Activated gamma-delta T cell treated with Interleukin-2 at 50 U/mL for 16 hours (primary cell): ENCODE measurements at places on chromosomes 4 and X.

DNA sequence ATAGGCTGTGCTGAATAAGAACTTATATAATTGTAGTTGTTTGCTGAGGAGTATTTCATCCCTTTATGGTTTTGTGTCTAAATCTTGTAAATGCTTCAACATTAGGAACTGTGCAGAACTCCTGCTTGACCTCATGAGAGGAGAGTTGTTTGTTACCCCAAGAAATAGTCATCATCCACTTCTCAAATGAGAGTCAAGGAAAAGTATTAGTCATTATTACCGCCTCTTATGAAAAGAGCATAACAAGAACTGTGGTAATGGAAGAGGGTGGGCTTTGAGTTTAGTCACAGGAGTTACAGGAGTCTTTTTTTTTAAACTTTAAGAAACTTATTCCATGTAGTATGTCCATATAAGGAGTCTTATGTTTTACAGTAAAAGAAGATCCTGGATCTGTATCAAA, 132.9 kb downstream of the RAP1GDS1 start:
- no peak for DNase-seq

- no peak for DNase-seq
Measured at GRCh38 chrX:46759645-46759974, 692 bp upstream of the SLC9A7 start.

DNA sequence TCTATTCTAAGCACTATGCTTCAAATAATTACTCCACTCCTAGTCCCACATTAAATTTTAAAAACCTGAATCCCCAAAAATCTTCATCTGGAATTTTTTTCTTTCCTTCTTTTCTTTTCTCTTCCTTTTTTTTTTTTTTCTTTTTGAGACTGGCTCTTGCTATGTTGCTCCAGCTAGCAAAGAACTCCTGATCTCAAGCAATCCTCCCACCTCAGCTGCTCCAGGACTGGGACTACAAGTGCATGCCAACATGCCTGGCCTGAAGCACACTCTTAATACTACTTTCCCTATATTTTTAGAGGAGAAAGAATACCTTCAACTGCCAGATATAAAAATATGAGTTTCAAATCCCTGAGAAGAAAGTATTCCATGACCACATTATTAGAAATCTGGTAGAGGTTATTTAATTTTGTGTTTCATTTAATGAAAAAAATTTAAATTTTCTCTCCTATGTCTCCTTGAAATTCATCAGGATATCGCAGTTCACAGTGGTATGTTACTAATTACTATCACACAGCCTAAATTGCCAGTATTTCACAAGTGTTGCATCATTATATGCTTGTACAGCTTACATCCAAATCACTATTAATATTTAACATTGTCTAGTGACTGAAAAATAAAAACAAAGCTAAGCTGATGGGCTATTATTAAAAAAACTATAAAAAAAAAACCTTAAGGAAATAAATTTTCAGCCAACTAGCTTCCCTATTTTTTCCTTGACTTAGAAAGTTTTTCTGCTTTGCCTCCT, 227.8 kb downstream of the NAF1 start:
- DNase-seq: no peak

- DNase-seq: no peak
Measured at GRCh38 chr4:139208404-139208945, 31.5 kb upstream of the ELF2 start.

DNA sequence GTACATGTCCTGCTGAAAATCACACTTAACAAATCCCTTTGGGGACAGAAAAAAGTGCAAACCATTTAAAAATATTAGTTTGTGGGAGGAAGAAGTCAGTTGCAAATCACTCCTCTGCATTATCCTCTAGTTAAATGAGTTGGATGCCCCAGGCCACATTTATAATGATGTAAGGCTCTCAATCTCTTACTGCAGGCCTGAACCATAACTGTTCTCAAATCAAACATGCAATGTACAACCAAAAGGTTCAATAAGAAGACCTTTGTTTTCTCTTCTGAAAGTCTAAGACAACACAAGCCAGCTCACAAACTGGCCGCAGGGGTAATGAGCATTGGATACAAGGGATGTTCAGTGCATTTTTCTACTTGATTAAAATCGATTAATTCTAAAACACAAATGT, 39.7 kb downstream of the IGFBP7 start:
- no peak for DNase-seq
